Pons (tissue), 1 donor: ENCODE measurements at places on chromosomes 6 and 20.

DNA sequence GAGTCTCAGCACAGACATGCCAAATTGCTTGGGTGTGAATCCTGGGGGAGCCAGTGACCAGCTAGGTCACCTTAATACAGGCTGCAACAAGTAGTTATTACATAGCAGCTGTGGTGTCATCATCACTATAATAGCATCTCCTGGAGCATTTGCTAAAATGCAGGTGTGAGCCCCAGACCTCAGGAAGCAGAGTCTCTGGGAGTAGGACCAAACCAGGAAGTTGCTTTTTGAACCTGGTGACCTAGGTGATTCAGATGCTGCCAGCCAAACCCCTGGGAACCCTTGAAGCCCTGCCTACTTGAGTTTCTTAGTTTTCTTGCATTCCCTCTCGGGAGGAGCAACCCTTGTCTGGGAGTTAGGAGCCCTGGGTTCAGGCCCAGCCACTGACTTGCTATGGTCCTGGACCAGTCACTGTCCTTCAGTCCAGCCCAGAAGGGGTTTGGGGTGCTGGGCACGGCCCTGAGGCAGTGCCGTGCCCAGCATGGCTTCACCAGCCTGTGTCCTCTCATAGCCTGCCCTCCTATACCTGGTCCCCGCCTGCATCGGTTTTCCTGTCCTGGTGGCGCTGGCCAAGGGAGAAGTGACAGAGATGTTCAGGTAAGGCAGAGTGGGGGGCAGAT is 39.3 kb upstream of the ID1 start:
- no peak for DNase-seq

DNA sequence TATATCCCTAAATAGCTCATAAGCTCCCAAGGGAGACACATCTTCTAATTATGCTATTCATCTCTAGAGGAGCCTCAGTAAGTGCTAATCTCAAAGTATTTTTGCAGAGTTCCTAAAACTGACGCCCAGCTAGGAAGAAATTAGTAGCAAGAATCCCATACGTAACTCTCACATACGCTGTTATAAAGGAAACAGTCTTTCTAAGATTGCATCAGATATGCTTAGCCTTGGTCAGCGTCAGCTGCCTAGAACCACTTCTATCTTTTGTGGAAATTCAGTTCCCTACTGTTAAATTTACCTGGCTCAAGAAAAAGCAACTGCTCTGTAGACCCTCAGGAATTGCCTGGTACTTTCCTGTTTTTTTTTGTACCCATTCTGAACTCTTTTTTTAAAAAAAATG is 13.6 kb downstream of the RIPOR2 start:
- DNase-seq: no peak

- no peak for DNase-seq
These were observed 727.9 kb upstream of the MAN1A1 start for GRCh38 chr6:120077489-120077888.

GRCh38 chr6:63493557-63493956 is 78.7 kb upstream of the LOC128125822 start:
- DNase-seq: no peak

DNA sequence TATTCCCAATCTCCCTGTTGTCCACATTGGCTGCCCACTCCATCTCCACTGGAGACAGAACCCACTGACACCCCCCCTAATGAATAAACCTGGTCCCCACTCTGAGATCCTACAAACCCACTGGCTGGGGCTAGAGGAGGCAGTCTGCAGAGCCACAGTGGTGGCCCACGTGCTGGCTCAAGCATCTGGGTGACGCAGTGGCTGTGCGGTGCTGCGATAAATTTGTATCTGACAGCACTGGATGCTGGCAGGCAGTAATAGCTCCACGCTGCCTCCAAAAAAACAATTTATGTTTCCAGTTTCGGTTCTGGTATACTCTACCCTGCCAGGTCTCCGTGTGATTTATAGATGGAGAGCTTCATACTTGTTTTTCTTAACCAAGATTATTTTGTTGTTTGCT is 87.1 kb upstream of the SYNDIG1 start:
- no peak for DNase-seq

- DNase-seq: no peak
These were observed 4.0 kb downstream of the TNFRSF6B start for GRCh38 chr20:63700199-63701050.

DNA sequence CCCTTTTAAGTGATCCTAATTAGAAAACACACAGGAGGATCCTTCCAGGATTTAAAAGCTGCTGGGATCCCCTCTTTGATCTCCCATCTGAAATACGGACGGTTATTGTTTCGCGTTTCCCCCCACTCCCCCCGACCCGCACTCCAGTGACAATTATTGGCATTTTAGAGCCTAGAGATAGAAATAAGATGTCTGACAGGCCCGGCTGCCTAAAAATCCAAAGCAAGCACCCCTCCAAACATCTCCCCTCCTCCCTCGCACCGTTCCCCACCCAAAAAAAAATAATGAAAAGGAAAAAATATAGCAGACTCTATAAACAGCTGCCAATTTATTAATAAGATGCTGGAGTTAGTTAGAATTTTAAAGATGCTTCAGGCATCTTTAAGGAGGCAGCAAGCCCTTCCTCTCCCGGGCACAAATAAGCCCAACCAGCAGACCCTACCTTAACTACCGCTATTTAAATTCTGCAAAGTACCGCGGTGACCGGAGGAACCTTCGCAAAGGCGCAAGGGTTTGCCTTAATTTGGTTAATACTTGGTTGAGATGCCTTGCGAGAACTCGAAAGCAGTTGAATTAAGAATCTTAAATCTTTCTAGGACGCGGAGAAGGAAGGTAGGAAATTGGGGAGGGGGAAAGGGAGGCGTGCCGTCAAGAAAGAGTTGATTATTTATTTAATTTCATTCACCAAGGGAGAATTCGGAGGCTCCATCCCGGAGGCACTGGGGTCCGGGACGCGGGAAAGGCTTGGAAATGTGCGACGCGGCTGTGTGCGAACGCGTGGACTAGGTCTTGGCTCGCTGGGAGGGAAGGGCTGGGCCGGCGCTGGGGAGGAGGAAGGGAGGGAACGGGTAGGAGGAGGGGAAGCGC is 1.5 kb upstream of the ISM1 start:
- DNase-seq: no peak

GRCh38 chr20:37072293-37073196 is 23.3 kb downstream of the RBL1 start:
- DNase-seq: no peak

GRCh38 chr20:24953621-24954133 is 4.6 kb downstream of the CST7 start:
- no peak for DNase-seq

GRCh38 chr20:42507874-42508273 is 681.8 kb downstream of the PTPRT start:
- no peak for DNase-seq

DNA sequence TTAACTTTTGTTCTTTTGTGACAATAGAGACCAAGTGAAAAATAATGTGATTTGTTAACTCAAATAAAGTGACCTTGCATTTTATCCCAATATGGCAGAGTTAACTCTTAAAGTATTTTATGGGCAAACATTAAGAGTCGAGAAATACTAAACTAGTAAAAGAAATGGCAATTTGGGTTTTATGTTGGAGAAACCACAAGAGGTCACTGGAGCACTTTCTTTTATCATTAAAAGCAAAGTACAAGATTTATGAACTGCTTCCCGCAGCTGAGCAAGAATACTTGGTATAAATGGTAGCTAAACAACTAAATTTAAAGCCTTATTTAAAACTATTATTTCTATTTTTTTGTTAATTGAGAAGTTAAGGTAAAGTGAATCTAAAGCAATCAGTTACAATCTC is 33.5 kb upstream of the MCM9 start:
- DNase-seq: peak; percentile 58
